ENCODE measurements at places on chromosomes 2 and 18.

DNA sequence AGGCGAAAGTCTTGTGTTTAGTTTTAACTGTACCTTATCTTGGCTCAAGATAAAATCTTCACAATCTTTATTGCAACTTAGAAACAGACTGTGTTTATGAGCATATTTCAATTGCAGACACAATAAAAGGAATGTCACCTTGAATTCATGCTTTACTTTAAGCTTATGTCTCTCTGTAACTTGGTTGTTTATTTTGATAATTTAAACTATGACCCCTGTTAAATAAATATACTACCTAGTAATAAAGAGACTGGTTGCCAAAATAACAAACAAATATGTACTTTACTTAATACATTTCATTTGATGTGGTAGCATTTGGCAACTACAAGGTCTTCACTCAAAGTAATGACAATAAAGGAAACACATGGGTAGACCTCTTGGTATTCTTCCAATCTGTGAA, 202.6 kb downstream of the KCNJ3 start:
- no peak for DNase-seq

DNA sequence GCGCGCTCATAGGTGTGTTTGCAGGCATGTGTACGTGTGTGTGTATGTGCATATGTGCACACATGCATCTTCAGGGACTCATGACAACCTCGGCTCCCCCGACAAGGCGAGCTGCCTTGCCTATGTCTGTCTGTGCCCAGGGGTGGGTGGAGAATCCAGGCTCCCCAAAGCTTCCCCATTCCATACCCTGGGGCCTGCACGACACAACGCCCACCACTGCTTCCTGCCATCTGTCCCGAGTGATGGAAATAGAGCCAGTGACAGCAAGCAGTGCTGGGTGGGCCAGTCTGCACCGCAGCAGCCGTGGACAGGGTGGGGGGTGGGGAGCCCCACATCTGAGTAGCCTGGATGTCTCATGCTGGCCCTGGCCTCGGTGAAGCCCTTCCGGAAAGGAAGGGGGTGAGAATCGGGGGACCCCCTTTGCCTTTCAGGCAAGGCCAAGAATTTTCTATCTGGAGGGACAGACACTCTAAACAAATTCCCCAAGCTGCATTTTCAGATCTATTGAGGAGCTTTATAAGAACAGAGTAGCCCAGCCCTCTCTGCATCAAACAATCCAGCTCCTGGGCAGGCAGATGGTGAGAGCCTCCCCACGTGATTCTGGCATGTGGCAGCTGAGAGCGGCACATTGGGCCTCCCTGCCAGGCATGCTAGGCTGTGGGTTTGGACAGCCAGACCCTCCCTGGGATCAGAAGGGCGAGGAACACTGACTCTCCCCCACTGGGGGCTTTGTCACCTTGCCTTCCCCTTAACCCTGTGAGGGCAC, 4.9 kb downstream of the KCNIP3 start:
- DNase-seq, result no peak

- DNase-seq, result peak; percentile 16
Observed at GRCh38 chr2:120927265-120927628, 191.6 kb downstream of the GLI2 start.

DNA sequence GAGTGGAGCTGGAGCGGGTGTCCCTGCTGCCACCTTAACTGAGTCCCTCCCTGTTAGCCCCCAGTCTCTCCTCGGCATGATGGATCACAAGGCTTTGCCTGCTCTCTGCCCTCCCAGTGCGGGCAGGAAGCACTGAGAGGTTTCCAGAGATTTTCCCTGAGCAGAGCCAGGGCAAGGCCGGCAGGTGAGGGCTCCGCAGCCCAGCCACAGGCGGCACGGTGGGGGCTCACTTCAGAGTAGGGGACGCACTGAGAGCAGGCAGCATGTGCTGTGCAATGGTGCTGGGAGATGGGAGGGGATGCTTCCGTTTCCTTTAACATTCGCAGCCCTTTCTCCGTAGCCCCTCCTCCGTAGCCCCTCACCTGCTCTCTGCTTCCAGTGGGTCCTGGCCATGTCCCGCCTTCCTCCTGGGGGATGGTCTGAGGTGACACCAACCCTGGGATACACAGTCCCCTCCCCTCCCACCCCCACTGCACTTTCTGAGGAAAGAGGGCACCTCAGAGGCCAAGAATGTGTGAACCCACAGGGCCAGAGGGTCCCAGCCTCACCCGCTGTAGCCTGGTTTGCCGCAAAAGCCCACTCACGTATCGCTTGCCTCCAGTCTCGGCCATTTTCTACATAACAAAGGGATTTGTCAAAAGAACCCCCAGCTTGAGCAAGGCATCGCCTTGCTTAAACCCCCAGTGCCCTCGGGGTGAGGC, 10.7 kb downstream of the KCNF1 start:
- no peak for DNase-seq

GRCh38 chr2:15912203-15912602, 28.1 kb upstream of the MYCN start:
- no peak for DNase-seq

GRCh38 chr18:48751727-48752468, 198.9 kb downstream of the SMAD7 start:
- DNase-seq, result no peak

DNA sequence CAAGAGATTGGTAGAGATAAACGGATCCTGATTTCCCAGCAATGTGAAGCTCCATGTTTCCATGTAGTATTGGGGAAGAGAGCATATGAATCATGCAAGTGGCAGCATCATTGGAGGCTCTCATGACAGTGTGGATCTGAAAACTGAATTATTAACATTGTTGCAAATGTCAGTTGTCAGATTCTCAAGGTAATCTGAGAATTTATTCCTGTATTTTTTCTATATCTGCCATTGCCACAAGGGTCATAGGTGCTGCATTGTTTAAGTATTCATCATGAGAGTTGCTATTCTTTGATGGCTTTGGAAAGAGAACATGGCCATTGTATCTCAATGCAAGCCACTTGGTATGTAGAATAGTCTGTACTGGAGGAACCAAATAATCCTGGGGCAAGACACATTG, 1217.0 kb upstream of the ZEB2 start:
- DNase-seq, result no peak

- DNase-seq, result no peak
Observed at GRCh38 chr2:6671913-6672312, 193.8 kb downstream of the CMPK2 start.

DNA sequence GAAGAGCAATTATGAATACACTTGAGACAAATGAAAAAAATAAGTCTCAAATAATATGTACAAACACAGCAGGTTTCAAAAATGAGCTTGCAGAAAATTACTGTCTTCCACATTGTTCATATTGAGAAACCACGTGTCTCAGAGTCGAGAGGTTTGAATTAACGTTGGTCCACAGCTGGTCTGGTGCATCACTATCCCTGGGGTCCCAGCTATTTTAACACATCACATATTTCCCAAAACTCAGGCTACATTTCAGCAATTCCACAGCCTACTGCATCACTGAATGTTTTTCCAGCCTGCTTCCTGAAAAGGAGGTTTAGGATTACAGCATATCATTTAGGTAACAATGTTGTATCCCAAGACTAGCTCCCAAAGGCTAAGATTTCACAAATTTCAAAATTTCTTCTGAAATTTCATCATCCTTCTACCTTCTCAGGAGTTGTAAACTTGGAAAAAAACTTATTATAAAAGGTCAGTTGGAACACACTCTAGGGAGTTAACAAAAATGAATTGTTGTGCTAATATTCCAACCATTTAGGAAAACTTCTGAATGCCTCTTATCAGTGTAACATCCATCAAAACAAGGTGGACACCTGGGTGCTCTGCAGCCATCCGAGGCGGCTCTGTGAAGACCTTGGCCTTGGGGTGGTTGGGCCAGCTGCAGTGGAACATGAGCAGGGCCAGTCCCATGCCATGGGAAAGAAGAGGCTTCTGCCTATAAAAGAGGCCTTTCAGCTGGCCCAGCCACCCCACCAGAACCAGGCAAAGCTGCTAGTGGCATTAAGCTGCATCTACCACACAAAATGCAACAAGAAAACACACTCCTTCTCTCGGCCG, 198.1 kb upstream of the RBBP8 start:
- no peak for DNase-seq

DNA sequence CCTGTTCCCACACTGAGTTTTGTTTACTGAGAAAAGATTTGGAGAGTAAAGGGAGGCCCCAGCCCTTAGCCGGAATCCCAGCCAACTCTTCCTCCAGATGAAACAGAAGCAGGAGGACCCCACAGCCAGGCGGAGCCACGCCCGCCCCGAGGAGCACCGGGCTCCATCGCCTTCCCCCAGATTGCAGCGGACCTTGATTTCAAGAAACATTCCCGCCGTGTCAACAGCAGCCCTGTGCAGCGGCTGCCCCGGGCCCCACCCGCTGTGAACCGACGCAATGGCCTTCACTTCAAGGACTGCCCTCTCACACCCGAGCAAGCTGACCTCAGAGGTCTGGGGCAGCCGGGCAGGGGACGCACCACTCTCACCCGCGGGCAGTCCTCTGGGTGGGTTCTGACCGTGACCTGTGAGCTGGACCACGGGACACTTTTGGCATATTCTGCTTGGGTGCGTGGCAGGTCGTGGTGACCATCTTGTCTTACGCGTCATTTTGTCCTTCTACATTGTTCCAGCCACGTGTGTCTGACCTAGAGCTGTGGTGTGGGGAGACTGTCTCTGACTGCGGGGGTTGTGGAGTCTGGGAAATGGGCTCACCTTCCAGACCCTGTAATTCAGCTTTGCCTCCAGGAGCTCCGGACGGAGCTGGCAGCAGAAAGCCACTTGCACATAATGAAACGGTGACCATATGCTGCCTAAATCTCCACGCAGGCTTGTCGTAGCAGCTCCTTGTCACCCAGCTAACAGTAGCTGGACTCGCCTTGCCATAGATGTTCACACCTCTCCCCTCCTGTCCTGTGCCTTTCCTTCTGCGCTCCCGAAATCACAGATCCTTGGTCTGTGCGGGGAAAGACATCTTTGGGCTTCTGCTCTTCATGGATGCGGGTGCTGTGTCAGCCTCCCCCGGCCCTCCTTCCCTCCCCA, 32.0 kb upstream of the INHBB start:
- DNase-seq, result peak; percentile 62

DNA sequence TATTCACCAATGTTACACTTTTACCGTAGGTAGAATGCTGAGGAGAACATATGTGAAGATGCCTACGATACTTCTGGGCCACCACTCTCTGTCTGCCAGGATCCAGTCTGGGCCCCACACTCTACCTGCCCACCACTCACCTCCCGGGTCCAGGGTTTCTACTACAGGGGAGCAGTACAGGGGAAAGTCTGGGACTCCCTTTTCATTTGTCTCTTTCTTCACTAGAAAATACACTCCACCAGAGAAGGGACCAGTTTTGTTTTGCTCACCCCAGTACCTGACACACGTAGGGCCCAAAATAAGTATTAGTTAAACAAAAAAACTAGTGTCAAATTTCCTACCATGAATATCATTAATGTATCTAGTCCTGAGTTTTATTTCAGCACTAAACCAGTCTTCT, 21.1 kb downstream of the KANSL3 start:
- DNase-seq, result no peak

- no peak for DNase-seq
Observed at GRCh38 chr2:236688563-236689392, 119.2 kb downstream of the ACKR3 start.

DNA sequence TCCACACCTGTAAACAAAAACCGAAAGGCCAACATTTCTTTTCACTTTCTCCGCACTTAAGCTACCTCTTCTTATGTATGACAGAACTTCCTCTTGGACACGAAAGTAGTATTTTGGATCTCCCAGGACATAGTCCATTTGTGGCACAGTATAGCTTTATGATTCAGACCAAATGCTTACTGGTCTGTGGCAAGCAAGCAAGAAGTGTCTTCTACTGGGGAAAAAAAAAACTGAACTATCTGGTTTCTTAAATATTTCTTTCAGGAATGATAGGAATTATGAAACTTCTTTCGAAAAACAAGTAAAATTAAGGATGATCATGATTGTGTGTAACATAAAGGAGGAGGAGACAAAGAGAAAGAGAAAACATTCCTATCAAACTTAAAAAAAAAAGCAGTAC, 33.6 kb downstream of the SRBD1 start:
- no peak for DNase-seq

DNA sequence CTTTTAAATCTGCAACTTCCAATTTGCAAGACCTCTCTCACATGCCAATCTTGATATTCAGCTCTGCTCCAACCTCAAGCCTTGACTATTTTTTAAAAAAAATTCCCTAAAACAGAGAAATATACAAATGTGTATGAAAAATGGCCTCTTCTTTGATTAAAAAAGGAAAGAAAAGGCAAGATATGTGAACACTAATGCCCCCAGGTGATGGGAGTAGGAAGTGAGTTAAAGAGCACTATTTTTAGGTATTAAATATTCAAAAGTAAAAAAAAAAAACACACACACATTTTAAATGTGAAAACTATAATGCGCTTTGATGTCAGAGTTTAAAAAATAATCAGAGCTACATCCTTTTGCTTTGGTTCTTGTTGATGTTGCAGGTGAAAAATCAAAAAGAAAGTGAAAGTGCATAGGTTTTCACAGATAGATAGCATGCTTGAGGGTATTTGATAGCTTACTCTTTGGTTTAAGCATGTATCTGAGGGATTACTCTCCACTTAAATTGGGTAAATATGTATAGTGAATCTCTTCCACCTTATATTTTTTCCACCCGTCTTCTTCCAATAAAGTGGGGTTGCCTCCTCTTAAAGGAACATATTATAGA, 406.0 kb upstream of the POU3F3 start:
- DNase-seq, result peak; percentile 42

DNA sequence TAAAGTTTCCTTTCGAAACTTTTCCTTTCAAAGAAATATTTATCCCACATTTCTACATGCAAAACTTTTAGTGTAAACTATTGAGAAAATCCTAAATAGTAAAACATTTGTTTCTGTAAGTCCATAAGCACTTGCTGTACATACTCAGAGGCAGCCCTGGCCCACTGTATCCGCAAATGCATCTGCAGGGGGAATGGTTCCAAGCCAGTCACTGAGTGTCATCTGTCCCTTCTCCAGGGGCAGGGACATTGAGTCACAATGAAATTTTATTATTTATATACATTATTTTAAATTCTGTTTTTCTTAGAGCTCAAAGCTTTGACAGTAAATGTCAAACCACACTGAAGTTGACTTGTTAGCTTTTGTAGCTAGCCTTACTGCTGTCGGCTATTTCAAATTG, 367.2 kb downstream of the MTX2 start:
- DNase-seq, result no peak

DNA sequence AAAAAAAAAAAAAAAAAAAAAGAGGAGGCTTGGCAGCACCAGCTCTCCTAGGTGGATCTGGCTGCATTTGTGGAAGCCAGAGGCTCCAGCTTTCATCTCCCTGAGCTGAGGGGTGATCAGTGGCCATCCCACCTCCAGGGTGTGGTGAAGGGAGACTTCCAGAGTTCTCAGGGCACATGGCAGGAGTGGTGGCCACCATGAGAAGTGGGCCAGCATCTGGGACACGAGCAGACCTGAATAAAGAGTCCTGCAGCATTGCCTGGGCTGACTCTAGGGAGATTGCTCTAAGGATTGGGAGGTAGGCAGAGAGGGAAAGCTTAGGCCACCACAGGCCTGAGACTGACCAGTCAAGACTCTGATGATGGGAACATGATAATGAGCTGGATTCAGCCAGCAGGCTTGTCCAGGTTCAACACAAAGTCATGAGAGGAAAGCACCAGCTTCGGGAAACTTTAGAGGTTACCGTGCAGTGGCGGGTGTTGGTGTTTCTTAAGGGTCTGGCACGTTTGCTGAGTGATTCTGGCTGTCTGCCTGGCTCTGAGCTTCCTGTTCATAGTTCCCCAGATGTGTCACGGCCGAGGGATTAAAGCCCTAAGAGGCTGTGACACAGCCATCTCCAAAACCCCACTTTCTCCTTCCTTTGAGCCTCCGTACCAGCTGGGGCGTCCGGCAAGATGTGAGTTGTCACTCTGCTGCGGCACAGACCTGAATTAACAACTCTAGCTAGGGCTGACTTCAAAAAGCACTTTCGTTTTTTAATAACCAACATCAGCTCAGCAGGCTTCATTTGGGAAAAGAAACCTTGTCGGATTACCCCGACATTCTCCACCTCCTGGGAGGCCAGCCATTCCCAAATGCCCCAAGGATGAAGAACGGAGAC, 38.3 kb upstream of the IL1R1 start:
- DNase-seq, result peak; percentile 36
